ENCODE measurements at places on chromosomes 3 and 15.

GRCh38 chr3:137420198-137420995 lies 343.7 kb upstream of the SOX14 start:
- no peak for DNase-seq

- no peak for DNase-seq
Measured at GRCh38 chr3:97070302-97070701, 255.9 kb downstream of the EPHA6 start.

GRCh38 chr3:100062665-100063064 lies 51.6 kb downstream of the FILIP1L start:
- DNase-seq, result no peak

- DNase-seq, result no peak
Measured at GRCh38 chr3:128174675-128175590, 21.7 kb downstream of the EEFSEC start.

GRCh38 chr3:188819939-188820338 lies 351.8 kb upstream of the TPRG1 start:
- DNase-seq, result no peak
